IMR-90 (cell line): ENCODE measurements at places on chromosomes 2 and 18. TPM values are rescaled to one million over a fixed set of nuclear protein-coding genes. Genes with fewer than 3 reads are reported as not detected.

Gene ONECUT2
- 0.01 and 0.02 TPM in 2 replicates for polyA plus RNA-seq

DNA sequence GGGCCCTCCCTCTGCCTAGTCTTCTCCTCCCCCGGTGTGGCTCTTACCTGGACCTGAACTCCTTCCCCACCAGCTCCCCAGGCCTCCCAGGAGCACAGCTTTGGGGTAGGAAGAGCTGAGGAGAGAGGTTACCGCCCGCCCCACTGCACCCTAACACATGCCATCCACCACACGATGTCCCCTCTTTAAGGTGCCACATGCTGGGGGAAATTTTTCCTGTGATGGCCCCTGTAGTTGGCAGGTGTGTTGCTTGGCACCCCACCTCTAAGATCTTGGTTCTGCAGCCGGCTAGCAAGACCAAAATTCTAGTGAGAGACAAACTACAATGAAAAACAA, 6.9 kb upstream of the TEX261 start:
- H3K27ac ChIP-seq: no peak overlapping the region
- peaks cover 2% of the 10 kb centered on the region; the same call in 1 of the 2 replicates for H3K4me1 ChIP-seq
- no peak for DNase-seq
- no peaks in the 10 kb centered on the region for H3K36me3 ChIP-seq

Gene C2orf81
- 0.26 and 0.74 TPM in 2 replicates for polyA plus RNA-seq

DNA sequence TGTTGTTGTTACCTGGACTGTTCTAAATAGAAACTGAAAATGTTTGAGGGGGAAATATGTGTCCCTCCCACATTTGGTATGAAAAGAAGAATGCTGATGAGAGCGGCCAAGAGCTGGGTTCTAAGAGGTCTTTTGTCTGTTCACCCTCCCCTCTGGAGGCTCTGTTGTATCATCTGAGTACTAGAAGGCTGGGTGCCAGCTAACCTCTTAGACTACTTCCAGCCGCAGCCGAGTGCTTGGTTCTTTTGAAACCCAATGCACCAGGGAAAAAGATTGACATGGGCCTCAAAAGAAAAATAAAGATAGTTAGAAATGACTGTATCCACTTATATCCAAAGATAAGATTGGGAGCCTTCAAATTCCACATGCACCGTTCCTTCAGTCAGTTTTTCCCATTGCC, 255.9 kb downstream of the TXNL1 start:
- no peak overlapping the region for H3K27ac ChIP-seq
- H3K4me1 ChIP-seq: no peaks in the 10 kb centered on the region
- H3K4me3 ChIP-seq: no peak overlapping the region
- H3K36me3 ChIP-seq: no peaks in the 10 kb centered on the region

DNA sequence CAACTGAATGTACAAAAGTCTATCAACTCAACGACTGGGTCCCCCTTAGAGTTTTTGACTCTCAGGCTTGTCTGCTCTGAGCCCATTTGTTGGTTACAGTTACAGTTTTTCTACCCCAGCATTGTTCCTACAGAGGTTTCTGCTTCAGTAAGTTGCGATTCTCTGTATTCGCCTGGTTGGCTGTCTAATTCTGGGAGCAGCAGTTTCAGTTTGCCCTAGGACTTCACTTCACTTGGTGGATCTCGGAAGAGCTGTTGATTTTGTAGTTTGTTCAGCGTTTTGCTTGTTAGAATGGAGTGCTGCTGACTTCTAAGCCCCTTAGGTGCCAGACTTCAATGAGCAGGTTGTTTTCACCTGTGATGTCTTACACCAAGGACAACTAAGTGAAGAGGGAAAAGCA, 296.5 kb upstream of the EPAS1 start:
- H3K27me3 ChIP-seq: no peaks in the 10 kb centered on the region
- H3K27ac ChIP-seq: peak overlapping the region; percentile 86
- no peak overlapping the region for H3K4me3 ChIP-seq
- H3K4me1 ChIP-seq: peaks cover 19% of the 10 kb centered on the region
- DNase-seq: no peak
- peaks cover 5% of the 10 kb centered on the region for H3K36me3 ChIP-seq
